NCI-H1694 treated with DMSO at 0.1 percent for 48 hours (cell line): ENCODE measurements at places on chromosomes 7 and 10.

DNA sequence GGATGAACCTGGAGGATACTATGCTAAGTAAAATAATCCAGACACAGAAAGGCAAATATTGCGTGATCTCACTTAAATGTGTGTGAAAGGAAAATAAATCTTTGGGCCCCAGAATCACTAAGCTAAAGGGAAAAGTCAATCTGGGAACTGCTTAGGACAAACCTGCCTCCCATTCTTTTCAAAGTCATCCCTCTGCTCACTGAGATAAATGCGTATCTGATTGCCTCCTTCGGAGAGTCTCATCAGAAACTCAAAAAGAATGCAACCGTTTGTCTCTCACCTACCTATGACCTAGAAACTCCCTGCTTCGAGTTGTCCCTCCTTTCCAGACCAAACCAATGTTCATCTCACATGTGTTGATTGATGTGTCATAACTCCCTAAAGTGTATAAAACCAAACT is 40.1 kb upstream of the LAMB4 start:
- DNase-seq: no peak

DNA sequence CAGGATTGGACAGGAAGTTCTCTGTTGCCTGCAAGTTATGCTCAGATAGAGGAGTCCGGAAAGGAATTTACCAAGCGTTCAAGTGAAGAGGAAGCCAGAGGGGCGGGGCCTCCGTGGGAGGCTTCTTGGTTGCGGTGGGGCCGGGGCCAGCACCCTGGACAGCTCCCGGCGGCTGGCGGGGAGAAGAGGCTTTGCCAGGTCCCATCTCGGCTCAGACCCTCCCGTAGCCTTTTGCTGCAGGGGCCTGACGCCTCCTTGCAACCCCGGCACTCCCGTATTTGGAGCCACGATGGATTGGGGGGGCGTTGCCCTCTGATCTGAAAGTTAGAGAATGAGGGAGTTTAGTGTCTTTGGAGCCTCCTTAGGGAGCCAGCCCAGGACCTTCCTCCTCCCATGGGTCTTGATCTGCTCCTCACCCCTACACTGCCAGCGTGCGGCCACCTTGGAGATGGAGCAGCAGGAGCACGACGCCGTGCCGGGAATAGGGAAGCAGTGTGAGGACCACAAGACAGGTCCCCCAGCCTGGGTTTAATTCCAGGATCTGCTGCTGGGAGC is 3.1 kb upstream of the SLC18A3 start:
- DNase-seq: no peak

- DNase-seq: no peak
Measured at GRCh38 chr7:10040674-10041073, 933.0 kb upstream of the PHF14 start.

- no peak for DNase-seq
Measured at GRCh38 chr10:121449482-121449924, 148.7 kb downstream of the FGFR2 start.

- no peak for DNase-seq
Measured at GRCh38 chr10:28928484-28928883, 251.2 kb downstream of the BAMBI start.

GRCh38 chr10:3757638-3758490 is 27.1 kb downstream of the KLF6 start:
- DNase-seq: no peak

DNA sequence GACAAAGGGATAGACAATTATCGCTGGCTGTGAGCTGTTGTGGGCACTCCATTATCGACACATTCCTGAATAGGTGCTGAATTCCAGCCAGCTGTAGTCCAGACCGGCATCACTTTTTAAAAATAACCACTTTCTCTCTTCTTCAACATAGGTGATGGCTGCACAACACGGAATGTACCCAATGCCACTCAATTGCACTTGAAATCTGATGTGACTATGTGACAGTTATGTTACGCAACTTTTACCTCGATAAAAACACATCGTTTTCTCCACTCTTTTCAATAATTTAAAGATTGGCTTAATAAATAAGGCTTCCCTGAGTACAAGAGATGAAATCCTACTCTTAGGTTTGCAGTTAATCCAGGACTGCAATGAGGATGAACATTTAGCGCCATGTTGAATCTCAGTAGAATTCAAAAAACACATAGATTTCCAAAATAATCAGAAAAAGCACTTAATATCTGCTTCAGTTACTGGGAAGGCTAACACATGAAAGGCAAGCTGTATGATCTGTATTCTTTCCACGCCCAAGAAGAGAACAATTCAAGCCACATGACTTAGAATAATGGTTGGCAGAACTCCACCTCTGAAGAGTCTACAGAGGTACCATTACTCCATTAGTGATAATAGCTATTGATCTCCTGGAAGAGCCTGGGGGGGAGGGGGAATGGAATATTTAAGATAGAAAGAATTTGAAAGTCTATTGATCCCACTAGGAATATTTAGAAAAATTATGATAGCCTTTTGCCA is 3.6 kb downstream of the YWHAG start:
- no peak for DNase-seq

DNA sequence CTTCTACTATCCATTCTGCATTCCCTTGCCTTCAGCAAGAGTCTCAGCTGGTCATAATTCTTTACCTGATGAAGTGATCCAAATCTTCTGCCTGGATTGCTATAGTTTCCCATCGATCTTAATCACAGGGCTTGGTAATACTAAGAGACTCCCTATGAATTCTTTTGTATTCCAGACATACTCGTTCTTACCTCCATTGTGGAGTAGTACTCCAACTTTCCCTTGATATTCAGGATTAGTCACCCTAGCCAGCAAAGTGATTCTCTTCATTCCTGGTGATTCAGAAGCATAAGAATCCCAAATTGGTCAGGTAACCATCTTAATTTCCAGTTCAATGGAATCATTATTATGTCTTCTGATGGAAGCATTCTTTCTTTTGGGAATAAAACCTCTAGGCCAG is 96.7 kb downstream of the TWIST1 start:
- DNase-seq: no peak

DNA sequence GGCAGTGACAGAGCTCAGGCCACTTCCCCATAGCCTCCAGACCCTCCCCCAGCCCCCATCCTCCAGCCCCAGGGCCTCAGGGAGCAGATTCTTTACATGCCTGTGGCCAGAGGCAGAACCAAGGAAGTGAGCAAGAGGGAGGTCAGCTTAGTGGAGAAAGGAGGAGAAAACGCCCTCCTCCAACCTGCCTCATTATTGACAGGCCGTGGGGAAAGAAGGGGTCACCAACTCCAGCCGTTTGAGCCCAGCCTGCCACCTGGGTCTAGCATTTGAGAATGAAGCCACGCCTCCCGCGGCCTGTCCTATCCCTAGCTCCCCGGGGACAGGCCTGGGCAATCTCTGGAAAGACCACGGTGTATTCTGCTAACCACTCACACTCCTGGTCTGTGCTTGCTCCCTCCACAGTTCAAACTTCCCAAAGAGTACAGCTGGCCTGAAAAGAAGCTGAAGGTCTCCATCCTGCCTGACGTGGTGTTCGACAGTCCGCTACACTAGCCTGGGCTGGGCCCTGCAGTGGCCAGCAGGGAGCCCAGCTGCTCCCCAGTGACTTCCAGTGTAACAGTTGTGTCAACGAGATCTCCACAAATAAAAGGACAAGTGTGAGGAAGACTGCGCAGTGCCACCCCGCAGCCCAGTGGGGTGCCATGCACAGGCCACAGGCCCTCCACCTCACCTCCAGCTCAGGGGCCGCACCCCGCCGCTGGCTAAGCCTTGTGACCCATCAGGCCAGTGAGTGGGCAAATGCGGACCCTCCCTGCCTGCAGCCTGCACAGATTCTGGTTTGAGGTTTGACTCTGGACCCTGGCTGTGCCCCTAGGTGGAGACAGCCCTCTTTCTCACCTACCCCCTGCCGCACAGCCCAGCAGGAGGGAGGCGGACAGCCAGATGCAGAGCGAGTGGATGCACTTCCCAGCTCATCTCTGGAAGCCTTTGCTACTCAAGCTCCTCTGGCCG is 14.3 kb upstream of the TRIM8 start:
- DNase-seq: no peak

GRCh38 chr7:149287622-149288021 is 25.6 kb downstream of the ZNF783 start:
- no peak for DNase-seq

DNA sequence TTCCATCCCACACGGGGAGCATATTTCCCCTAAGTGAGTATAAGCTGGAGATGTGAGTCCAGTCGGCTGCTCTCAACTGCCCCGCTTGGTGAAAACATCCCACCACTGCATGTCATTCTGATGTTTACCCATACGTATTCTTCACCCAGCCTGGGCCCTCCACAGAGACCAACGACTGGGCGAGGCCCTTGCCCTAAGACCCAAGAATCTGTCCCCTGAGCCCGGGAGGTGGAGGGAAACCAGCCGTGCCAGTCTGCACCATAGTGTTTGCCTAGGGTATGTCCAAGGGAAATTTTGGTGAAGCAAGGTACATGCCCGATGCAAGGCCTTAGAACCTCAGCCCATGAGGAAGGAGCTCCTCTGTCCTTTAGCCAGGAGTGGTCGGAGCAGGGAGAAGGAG is 67.9 kb downstream of the RGS10 start:
- DNase-seq: no peak

- DNase-seq: peak; percentile 55
Measured at GRCh38 chr10:86968271-86968993, at the start of gene ADIRF. TSS of gene ADIRF (plus strand) at chr10:86968482. CDS start at chr10:86968545, 63 bp downstream.

DNA sequence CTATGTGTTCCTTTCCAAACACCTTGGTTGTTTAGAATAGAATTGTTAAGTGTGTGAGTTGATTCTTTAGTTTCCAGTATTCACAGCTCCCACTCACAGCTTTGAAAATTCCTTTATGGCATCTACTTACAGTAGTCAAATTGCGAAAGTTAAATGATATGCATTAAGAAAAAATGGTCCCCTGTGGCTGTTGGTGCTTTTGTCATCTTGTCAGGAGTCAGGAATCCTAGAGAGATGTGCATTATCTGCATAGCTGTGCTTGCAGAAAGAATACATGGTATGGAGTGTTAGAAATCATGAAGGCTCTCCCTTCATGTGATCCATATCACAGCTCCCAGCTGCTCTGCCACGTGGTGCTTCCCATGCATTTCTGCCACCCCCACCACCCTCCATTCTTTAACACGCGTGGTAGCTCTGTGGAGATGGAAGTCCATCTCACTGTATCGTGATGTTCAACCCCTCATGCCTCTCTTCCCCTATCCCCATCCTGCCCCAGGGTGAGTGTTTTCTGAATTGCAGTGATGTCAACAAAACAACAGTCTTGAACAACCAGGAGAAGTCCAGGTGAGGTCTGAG is 29.2 kb upstream of the CTTNBP2 start:
- DNase-seq: no peak

- no peak for DNase-seq
Measured at GRCh38 chr7:28190077-28190710, 9.6 kb upstream of the JAZF1 start.

- DNase-seq: peak; percentile 28
Measured at GRCh38 chr10:44995914-44996669, 4.6 kb upstream of the ZNF22 start.

GRCh38 chr10:72235544-72236279 is 19.6 kb upstream of the ASCC1 start:
- no peak for DNase-seq

GRCh38 chr7:158251061-158251965 is 336.3 kb downstream of the PTPRN2 start:
- DNase-seq: no peak

DNA sequence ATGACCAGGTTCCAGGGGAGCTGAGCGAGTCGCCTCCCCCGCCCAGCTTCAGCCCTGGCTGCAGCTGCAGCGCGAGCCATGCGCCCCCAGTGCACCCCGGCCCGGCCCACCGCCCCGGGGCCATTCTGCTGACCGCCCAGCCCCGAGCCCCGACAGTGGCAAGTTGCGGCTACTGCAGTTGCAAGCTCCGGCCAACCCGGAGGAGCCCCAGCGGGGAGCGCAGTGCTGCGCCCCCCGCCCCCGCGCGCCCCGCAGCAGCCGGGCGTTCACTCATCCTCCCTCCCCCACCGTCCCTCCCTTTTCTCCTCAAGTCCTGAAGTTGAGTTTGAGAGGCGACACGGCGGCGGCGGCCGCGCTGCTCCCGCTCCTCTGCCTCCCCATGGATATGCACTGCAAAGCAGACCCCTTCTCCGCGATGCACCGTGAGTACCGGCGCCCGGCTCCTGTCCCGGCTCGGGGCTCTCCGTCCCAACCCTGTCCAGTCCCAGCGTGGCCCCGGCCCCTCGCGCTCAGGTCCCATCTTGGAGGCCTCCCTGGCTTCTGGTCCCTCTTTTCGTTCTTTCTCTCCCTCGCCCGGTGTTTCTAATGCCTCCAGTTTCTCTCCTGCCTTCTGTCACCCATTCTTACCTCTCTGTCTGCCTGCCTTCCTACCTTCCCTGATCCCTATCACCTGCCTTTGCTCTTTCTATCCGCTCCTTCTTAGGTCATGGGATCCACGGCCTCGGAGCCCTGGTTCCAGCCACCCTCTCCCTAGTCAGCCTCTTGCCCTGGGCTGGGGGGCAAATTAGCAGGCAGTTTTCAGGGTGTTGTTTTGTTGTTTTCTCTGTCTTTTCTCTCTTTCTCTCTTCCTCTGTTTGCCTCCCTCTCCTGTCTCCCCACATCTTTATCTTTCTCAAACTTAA is 751 bp downstream of the PAX2 start:
- DNase-seq: no peak

DNA sequence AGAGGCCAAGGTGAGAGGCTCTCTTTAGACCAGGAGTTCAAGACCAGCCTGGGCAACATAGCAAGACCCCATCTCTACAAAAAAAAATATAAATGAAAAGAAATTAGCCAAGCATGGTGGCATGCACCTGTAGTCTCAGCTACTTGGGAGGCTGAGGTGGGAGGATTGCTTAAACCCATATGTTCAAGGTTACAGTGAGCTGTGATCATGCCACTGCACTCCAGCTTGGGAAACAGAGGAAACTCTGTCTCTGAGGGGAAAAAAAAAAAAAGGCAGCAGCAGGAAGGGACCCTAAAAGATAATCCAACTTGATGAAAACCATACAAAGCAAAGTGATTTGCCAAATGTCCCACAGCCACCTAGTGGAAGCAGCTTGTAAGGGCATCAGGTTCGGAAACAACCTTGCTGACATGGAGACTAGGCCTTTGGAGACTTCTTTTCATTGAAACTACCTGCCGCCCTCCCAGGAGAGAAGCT is 15.6 kb upstream of the PBLD start:
- DNase-seq: peak; percentile 18

DNA sequence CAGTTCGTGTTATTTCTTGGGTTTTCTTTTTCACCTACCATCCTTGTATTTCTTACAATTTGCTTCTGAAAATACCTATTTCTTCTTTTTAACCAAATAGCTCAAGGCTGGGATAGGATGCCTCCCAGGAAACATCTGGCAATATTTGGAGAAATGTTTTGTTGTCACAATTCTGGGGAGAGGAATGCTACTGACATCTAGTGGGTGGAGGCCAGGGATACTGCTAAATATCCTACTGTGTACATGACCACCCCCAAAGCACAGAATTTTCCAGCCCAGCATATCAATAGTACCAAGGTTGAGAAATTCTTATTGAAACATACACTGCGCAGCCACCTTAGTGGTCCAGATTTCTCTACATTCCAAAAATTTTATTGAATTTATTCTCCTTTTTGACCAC is 55.5 kb downstream of the CNTNAP2 start:
- DNase-seq: no peak

DNA sequence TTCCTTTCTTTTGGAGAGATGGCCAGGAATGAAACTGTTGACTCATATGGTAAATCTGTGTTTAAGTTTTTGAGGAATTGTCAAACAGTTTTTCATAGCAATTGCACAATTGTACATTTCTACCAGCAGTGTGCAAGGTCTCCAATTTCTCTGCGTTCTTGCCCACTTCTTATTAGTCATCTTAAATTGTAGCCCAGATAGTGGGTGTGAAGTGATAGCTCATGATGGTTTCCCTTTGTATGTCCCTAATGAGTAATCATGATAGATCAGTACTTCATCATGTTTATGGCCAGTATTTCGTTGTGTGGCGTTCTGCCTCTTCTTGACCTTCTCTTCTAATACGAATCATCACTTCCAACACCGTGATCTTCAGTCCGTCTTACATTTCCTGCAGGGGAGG is 136.3 kb downstream of the DOCK1 start:
- DNase-seq: no peak
